Retinal pigment epithelial cell (primary cell): ENCODE measurements at places on chromosomes 5 and 9.
A peak's percentile ranks its signal among the peaks of the same experiment; 100 is the strongest.

- no peak for DNase-seq
Observed at GRCh38 chr5:161847941-161848391, at the start of gene GABRA1. GABRA1 (plus strand) TSS chr5:161848120; CDS start chr5:161850811, 2,691 bp downstream.

- DNase-seq, result no peak
Observed at GRCh38 chr5:171724468-171725204, 61.0 kb upstream of the SMIM23 start.

DNA sequence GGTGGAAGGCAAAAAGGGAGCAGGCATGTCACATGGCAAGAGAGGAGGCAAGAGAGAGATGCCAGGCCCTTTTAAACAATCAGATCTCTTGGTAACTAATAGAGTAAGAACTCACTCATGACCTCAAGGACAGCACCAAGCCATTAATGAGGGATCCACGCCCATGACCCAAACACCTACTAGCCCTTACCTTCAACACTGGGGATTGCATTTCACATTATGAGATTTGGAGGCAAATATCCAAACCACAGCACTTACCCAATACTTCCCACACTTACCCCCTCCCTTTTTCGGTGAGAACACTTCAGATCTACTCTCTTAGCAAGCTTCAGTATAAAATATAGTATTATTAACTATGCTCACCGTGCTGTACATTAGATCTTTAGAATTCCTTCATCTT lies 41.9 kb downstream of the ZNF354A start:
- no peak for DNase-seq

DNA sequence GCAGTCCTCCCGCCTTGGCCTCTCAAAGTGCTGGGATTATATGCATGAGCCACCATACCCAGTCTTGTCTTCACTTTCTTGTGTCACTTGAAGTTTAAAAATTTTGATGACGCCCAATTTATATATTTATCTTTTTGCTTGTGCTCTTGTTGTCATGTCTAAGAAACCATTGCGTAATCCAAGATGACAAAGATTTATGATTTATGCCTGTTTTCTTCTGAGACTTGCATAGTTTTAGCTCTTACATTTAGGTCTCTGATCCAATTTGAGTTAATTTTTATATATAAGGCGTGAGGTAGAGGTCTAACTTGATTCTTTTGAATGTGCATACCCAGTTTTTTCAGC lies 18.6 kb downstream of the ANKHD1 start:
- DNase-seq, result no peak

GRCh38 chr5:136206361-136206760 lies 13.4 kb upstream of the SMIM32 start:
- no peak for DNase-seq

- DNase-seq, result no peak
Observed at GRCh38 chr5:74540622-74541021, 99.9 kb downstream of the ENC1 start.

DNA sequence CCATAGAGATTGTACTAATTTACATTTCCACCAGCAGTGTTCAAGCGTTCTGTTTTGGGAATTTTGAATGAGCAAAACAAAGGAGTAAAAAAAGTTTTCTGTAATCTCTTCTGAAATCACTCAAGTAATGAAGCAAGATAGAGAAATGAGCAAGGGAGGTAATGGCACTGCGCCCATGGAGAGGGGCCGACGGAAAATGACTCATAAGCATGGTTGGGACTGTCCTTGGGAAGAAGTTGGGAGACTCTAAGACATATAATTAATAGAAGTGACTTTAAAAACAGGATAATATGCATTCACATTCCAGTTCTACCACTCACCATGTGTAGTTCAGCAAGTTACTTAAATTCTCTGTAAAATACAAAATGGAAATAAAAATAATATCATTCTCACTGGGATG lies 62.5 kb upstream of the C5orf46 start:
- DNase-seq, result no peak

GRCh38 chr5:34496701-34497469 lies 159.2 kb upstream of the RAI14 start:
- DNase-seq, result no peak

- no peak for DNase-seq
Observed at GRCh38 chr5:72451741-72452505, 55.3 kb downstream of the ZNF366 start.

DNA sequence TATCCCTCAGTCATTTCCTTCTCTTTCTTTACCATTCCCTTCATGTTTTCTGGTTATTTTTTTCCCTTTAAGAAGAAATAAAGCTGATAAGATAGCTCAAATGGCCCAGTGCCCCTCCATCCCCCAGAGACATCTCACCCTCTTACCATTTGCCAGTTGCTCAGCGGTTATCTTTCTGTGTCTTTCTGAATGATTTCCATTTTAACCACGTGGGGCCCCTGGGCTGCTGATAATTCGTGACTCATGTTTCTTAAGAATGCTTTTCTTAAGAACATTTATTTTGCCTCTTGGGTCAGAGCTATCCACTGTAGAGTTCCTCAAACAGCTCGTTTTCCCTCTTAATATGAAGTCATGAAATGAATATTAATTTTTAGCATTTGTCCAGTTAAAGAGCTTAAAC lies 147.8 kb downstream of the MAST4 start:
- DNase-seq, result peak; percentile 8

DNA sequence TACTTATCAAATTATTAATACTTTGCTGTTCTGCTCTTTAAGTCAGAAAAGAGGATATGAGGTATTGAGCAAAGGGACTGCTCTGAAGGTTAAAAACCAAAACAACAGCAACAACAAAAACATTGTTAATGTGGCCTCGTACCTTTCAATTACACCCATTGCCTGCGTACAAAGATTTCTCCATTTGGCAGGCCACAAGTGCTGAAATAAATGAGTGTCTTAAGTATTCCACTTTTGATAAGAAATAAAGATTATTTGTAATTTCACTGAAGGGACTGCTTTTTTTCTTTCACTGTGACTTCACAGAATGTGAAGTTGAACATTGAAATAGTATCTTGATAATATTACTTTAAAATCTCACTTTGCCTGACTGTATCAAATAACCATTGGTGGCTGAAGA lies 163.2 kb upstream of the MRPS30 start:
- no peak for DNase-seq
